Natural killer cell (primary cell): ENCODE measurements at places on chromosomes 3 and 15.

DNA sequence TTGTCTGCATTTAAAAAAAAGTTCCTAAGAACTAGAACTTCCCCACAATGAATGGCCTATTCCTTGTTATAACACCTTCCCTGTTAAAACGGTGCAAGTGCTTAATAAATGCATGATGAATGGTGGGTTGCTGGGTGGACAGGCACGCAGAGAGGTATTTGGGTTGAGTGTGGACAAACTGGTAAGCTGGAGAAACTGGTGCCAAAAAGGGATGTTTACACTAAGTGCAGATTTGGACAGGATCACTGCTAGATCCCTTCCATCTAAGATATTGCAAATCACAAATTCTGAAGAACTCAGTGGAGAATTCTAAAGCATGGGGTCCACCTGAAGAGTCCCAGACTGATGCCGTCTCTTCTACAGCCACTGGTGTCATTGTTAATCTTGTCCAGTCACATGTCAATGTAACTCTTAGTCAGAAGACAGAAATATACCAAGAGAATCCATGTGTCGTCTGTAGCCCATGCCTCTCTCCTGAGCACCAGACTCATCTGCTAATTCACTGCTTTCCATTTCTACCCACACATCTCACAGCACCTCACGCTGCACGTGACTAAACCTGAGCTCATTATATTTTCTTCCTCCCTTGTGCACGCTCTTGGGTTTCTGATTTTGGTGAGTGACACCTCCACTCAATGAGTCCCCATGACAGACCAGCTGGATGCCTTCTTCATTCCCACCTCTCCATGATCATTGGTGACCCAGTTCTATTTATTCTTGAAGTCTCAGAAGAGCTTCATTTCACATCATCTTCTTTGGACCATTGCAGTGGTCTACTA, 328.9 kb downstream of the THSD4 start:
- no peak for DNase-seq

DNA sequence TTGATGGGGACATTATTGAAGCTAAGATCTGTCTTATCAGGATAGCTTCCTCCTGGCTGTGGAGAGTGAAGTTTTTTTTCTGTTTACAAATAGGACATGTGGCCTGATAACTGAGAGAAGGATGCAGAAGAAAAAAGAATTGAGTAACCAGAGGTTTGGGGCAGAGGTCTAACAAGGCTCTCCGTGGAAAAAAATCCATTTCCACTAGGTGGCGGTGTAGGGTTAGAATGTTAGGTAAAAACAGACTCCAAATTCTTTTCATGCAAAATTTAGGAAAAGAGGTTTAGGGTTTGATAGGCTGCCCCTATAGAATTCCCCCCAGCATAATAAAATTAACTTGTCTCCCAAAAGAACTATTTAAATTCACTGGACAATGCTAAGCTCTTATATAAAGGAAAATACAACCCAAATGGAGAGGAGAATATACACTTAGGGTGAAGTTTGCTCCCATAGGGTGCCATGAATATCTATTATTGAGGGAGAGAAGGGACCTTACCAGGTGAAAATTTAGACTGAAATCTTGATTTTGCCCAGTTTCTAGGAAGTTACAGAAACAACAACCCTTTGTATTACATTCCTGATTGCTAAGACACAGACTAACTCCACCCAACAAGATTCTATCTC, 1560.4 kb downstream of the OTOL1 start:
- no peak for DNase-seq

GRCh38 chr15:70561885-70562284, 201.5 kb downstream of the UACA start:
- DNase-seq = no peak

- no peak for DNase-seq
These were observed 37.4 kb downstream of the WWTR1 start for GRCh38 chr3:149620291-149621020.

- DNase-seq = no peak
These were observed 612.9 kb upstream of the TBL1XR1 start for GRCh38 chr3:177810162-177810623.

DNA sequence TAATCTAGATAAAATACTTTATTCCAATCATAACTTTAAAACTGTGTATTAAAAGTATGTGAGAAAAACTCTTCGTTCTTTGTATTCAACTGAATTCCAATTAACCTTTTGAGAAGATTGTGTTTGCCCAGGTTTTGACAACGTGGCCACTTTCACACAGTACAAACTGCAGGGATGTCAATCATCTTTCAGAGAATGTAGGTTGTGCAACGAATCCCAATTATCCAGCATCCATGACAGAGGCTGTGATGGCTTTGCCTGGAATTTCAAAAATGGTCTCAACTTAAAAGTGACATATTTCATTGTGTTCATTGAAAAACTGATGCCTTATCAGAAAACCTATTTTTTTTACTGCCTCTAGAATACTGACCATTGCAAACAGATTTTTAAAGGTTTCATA, 615.1 kb upstream of the KCNMB2 start:
- DNase-seq = no peak

GRCh38 chr3:197468866-197469382, 86.8 kb downstream of the BDH1 start:
- DNase-seq = no peak
